ENCODE measurements at places on chromosomes 1 and 21.

GRCh38 chr1:198498881-198499280 is 41.6 kb downstream of the ATP6V1G3 start:
- DNase-seq = no peak

GRCh38 chr21:31022306-31022705 is 16.0 kb downstream of the KRTAP19-8 start:
- no peak for DNase-seq

DNA sequence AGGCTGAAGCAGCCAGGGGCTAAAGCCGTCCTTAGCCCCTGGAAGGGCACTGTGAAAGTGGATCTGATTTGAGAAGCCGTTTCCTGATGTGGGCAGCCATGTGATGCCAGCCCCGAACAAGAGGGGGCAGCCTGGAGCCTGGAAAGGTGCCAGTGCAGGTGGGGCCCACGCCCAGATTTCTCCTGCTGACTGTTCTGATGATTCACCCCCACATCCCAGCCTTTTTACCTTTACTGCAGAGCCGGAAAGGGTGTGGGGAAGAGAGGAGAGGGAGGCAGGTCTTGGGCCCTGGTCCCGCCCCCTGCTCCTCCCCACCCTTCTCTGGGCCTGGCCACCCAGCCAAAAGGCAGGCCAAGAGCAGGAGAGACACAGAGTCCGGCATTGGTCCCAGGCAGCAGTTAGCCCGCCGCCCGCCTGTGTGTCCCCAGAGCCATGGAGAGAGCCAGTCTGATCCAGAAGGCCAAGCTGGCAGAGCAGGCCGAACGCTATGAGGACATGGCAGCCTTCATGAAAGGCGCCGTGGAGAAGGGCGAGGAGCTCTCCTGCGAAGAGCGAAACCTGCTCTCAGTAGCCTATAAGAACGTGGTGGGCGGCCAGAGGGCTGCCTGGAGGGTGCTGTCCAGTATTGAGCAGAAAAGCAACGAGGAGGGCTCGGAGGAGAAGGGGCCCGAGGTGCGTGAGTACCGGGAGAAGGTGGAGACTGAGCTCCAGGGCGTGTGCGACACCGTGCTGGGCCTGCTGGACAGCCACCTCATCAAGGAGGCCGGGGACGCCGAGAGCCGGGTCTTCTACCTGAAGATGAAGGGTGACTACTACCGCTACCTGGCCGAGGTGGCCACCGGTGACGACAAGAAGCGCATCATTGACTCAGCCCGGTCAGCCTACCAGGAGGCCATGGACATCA is at the start of gene SFN:
TSS of gene SFN (plus strand) at position 369 of the 904 bp plus-strand sequence. CDS start at position 433, 64 bp downstream.
- DNase-seq = peak; percentile 36

- peak; percentile 91 for DNase-seq
Observed at GRCh38 chr1:204191456-204191855, 4.8 kb downstream of the KISS1 start.

- DNase-seq = no peak
Observed at GRCh38 chr21:27648560-27648959, 681.7 kb upstream of the ADAMTS5 start.
